ENCODE measurements at places on chromosomes 4 and X.
A peak's percentile ranks its signal among the peaks of the same experiment; 100 is the strongest.

GRCh38 chr4:127997534-127998388 lies 32.6 kb downstream of the ABHD18 start:
- no peak for DNase-seq

GRCh38 chr4:95539106-95539505 lies 9.7 kb downstream of the UNC5C start:
- no peak for DNase-seq

DNA sequence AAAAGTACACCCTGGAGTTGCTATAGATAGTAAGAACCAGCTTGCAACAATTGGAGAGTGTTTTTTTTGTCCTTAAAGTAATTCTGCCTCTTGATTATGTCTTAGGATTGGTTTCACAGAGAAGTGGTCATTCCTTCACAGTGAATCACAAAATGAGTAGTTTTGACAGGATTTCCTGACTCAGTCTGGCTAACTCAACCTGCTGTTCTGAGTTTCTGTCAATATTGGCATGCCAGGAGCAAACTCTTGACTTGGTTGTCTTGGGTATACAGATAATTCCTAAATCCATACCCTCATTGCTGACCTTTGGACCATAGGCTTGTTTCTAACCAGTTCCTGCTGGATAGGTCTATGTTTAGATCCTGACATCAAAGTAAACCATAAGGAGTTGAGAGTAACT lies 9.4 kb downstream of the FHIP1A start:
- DNase-seq = no peak

DNA sequence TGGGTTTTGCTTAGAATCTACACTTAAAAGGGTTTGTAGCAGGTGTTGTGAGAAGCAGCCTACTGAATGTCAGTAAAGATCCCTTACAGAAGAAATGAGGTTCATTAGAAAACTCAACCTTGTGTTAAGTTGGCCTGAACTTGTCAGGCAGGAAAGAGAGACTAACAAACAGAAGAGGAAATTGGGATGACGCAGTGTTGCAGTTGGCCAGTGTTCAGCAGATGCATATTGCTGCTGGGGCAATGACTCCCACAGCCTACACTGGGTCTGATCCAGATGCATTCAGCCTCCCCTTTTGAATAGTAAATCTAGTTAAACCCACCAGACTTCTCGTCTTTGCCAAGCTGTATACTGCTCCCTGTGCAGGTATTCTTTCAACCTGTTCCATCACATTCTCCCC lies 409.4 kb downstream of the UBE2NL start:
- no peak for DNase-seq

DNA sequence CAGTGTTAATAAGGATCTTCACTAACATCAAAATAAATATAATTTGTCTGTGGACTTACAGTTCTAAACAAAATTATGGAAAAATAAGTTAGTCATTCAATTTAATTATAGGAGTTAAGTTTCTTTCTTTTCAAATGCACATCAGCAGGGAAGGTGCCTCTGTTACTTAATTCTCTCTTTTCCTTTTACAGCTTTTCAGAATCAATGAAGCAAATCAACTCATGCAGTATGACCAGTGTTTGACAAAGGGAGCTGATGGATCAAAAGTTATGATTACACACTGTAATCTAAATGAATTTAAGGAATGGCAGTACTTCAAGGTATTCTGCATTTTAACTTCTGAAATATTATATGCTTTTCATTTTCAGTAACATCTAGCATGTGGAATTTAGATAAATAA lies 15.9 kb downstream of the HMGB2 start:
- DNase-seq = no peak

- no peak for DNase-seq
These were observed 10.9 kb downstream of the GPAT3 start for GRCh38 chr4:83546786-83547185.

GRCh38 chrX:20005883-20006282 lies 15.0 kb upstream of the BCLAF3 start:
- no peak for DNase-seq

- DNase-seq = no peak
These were observed 2.3 kb upstream of the MSX1 start for GRCh38 chr4:4857001-4857808.

DNA sequence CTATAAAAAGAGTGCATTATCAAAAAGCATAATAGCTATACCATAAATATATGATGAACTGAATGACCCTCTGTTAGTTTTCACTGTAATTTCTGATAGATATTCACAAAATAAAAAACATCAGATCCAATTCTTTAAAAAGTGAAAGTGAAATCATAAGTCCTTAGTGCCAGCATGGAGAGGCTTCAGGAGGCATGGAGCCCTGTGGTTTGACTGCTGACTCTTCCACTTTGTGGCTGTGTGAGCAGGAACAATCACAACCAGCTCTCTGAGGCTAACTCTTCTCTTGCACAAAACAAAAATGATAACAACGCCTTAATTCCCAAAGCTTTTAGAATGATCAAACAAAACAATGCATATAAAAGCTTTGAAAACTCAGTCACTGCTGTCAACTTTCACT lies 1143.9 kb downstream of the PDHA2 start:
- no peak for DNase-seq

GRCh38 chr4:76758290-76758882 lies 139.6 kb downstream of the SOWAHB start:
- peak; percentile 3 for DNase-seq
